Neuronal stem cell (in vitro differentiated cells): ENCODE measurements at places on chromosomes 5 and 9.

DNA sequence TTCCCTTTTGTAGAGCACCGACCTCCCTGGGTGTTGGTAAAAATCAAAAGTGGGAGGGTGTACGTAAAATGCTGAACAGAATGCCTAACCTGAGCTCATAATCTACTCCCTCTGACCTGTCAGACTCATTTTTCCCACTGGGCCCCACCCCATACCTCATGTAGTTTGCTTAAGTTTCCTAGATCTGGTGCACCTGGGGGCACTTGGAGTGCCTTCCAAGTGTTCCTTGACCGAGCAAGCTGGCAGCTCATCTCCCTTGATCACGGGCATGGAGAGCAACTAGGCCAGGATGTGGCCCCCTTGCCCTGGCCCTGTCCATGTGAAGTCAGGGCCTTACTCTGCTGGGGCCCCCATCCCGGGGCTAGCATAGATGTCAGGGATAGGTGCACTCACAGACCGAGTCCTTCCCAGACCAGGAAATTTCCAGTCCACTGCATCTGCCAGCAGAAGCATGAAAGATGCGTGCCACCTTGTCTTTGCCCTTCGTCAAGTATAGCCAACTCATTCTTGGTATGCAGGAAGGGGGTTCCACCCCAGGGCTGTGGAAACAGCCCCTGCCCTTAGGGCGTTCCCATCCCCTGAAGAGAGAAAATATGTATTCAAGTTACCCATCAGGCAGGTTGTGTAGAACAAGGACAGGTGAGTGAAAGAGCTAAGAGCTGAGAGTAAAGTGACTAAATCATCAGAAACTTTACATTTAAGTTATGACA lies 41.9 kb downstream of the SLC22A5 start:
- no peak for DNase-seq

GRCh38 chr9:95626341-95626740 lies 109.6 kb upstream of the PTCH1 start:
- no peak for DNase-seq

GRCh38 chr5:18397891-18398290 lies 763.6 kb downstream of the TAF11L14 start:
- DNase-seq = no peak

- DNase-seq = no peak
Observed at GRCh38 chr5:168578006-168578405, 1.2 kb downstream of the PANK3 start.

- DNase-seq = no peak
Observed at GRCh38 chr9:132586830-132587591, 4.6 kb downstream of the BARHL1 start.

GRCh38 chr9:89768650-89769071 lies 163.8 kb downstream of the GADD45G start:
- DNase-seq = no peak

DNA sequence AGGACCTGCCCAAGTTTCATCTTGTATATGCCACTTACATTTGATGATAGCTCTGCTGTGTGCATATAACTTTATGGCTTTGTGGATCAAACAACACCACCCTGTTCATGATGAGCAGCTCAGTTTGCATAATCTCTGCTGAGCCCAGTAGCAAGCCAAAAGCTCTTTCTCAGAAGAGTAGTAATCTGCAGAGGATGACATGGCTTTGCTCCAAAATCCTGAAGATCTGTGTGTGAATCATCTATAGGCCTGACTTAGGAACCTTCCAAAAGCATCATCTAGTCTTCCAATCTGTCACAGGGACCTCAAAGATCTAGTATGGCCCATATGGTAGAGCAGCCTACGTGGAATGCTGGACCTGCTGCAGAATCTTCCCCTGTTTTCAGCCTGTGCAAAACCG lies 394.6 kb downstream of the PSAT1 start:
- DNase-seq = no peak

GRCh38 chr5:41402845-41403244 lies 107.6 kb downstream of the PLCXD3 start:
- no peak for DNase-seq
